Muscle of leg (tissue), 16 donors: ENCODE measurements at places on chromosomes 3 and 15. TPM values are rescaled to one million over a fixed set of nuclear protein-coding genes. Genes with fewer than 3 reads are reported as not detected.

DNA sequence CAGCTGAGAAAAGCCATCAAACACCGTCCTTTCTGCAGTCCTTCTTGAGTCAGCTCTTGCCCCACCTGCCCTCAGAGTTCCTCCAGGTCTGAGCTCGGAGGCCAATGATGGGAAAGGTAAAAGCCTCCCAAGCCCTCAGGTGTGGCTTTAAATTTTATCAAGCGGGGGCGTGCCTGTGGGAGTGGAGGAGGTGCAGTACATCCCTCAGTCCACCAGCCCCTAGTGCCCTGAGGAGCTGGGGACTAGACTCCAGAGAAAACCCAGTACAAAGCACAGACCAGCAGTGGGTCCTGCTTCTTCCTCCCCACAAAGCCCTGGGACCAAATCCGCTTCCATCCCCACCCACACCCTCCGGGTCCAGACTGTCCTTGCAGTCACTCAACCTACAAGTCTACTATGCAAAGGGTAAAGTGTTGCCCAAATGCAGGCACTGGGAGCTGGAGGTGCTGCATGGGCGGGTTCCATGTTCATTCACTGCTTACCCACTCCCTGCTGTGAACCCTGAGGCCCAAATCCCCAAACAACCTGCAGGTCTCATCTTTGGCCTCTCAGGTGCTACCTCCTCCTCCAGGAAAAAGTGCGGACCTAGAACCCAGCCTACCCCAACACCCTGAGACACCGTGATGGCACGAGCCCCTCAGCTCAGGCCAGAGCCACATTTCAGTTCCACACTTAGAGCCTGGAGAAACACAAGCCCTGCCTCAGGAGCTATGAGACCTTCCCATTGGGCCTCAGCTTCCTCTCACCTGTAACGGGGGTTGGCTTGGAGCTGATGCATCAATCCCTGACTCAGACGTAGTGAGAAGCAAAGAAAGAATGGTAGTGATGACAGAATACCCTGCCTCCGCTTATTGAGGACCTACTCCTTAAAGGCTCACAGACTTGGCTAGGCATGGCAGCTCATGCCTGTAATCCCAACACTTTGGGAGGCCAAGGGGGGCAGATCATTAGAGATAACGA lies 2.4 kb downstream of the PFKFB4 start:
- DNase-seq = no peak

DNA sequence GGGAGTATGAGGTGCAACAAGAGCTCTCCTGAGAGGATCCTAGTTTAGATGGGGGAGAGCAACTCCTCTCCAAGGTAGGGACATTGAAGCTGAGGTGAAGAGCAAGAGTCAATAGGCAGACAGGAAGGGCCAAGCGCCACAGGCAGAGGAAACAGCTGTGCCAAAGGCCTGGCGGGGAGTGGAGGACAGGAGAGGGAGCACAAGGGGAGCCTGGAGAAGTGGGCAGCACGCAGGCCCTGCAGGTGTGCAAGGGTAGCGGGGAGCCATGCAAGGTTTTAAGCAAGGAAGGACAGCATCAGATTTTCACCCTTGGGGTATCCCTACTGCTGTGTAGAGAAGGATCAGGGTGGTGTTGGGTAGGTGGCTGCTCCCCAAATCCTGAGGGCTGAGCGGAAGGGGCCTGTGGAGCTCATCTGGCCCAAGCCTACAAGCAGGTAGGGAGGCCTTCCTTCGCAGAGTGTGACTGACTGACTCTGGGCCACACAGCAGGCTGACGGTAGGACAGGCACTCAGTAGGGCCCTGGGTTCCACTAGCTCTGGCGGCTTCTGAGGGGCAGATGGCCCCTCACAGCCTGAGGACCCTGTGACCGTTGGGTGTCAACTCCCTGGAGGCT lies 13.3 kb downstream of the CHST13 start:
- no peak for DNase-seq

- peak; percentile 50 for DNase-seq
These were observed 80.6 kb upstream of the CHD2 start for GRCh38 chr15:92819278-92820235.

GRCh38 chr15:27123808-27124207 lies 152.8 kb downstream of the GABRG3 start:
- DNase-seq = no peak

- DNase-seq = no peak
These were observed 117.1 kb downstream of the THSD4 start for GRCh38 chr15:71232411-71232810.

DNA sequence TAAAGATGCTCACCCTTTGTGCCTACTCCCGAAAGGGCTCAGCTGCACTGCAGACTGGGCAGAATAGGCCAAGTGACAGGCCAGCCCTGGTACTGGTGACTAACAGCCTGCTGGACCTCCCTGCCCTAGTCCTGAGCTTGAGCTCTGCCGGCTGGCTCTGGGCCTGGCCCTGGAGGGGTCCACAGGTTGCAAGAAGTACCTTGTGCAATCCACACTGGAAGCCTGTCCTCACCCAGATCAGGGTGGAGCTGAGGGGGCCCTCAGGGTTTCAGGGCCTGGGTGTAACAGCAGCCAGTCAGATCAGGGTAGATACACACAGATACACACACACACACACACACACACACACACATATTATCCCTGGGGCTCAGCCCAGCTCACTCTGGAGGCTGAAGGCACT lies 27.3 kb upstream of the PLA2G4D start:
- no peak for DNase-seq

- peak; percentile 42 for DNase-seq
These were observed 8.4 kb upstream of the PLA1A start for GRCh38 chr3:119589102-119589773.

DNA sequence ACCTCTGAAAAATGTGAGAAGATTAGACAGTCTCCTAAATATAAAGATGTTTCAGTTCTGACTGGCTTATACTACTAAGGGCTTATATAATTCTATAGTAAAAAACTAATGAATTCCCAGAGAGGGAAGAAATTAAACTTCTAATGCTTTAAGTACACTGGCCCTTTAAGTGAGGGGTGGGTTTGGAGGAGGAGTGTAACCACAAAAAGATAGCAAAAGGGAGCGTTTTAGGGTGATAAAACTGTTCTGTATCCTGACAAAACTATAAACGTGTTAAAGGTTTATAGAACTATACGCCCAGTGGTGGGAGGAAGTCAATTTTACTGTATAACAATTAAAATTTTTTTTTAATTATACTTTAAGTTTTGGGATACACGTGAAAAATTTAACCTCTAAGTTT lies 45.8 kb downstream of the CEP152 start:
- no peak for DNase-seq

DNA sequence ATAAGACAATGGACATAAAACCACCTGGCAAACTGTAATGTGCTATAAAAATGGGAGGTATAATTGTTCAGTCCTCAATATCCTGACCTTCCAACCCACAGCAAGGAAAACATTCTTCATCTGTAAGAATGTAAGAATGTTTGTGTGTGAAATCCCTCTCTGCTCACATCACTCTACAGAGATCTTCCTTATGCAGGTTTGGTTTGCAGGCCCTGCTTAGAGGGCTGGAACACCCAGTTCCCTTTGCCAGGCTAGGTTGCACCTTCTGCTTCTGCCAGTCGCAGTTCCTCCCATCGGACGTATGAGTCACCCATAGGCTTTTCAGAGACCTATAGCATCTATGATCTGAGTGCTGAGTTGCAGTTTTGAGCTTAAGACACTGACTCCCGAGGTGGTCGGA lies 24.1 kb upstream of the MINAR1 start:
- no peak for DNase-seq

DNA sequence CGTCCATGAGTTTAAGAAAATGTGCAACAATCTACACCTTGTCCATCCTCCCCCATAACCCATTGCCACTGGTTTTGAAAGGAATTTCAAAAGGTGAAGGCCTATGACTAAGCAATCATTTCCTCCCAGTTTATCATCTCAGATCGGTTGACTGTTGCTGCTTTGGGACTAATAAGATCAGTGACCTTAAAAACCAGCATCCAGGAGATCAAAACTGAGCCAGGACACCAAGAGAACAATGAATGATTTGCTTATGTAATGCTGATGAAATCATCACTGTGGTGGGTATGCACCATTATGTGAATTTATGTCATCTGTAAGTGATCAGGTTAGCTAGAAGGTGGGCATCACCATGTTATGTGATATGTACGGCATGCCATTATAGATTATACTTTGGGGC lies 195.5 kb downstream of the SSR3 start:
- DNase-seq = no peak

- DNase-seq = peak; percentile 38
These were observed 106.3 kb upstream of the RNU6-1 start for GRCh38 chr15:67945951-67946700.

GRCh38 chr3:33994568-33994967 lies 196.1 kb downstream of the PDCD6IP start:
- no peak for DNase-seq

The FGD5 gene
- 22.0 TPM for polyA plus RNA-seq

The GPR27 gene
- polyA plus RNA-seq = 4.2 TPM

The P2RY1 gene
- polyA plus RNA-seq = 5.8 TPM

The SH3BP5 gene
- 31.8 TPM for polyA plus RNA-seq

The SPINK8 gene
- not detected for polyA plus RNA-seq
